Amniotic stem cell (primary cell): ENCODE measurements at places on chromosomes 7 and 10.

- DNase-seq, result no peak
Measured at GRCh38 chr7:55484241-55484640, 88.1 kb downstream of the VOPP1 start.

DNA sequence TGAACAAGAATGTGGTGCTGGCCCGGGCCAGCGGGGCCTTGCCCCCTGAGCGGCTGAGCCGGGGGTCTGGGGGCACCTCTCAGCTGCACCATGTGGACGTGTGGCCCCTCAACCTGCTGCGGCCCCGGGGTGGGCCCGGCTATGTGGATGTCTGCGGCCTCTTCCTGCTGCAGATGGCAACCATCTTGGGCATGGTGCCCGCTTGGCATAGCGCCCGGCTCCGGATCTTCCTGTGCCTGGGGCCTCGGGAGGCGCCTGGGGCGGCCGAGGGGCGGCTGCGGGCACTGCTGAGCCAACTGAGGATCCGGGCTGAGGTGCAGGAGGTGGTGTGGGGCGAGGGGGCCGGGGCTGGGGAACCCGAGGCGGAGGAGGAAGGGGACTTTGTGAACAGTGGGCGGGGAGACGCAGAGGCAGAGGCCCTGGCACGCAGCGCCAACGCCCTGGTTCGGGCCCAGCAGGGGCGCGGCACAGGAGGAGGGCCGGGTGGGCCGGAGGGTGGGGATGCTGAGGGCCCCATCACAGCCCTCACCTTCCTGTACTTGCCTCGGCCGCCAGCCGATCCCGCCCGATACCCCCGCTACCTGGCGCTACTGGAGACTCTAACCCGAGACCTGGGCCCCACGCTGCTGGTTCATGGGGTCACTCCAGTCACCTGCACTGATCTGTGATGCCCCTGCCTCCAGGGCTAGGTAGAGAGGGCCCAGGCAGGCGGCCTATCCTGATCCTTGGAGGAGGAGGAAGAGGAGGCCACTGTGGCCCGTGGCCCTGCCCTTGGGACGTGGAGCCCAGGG is 1.1 kb upstream of the TRIP6 start:
- no peak for DNase-seq

GRCh38 chr10:5485290-5485689 is 14.1 kb downstream of the CALML5 start:
- DNase-seq, result no peak

- no peak for DNase-seq
Measured at GRCh38 chr7:70660819-70661191, 471.1 kb upstream of the GALNT17 start.

DNA sequence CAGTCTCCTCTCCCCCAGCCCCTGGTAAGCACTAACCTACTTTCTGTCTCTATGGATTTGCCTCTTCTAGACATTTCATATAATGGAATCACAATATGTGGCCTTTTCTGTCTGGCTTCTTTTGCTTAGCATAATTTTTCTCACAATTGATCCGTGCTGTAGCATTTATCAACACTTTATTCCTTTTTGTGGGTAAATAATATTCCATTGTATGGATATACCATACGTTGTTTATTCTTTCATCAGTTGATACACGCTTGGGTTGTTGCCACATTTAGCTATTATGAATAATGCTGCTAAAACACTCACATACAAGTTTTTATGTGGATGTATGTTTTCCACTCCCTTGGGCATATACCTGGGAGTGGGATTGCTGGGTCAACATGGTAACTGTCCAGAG is 25.8 kb downstream of the MCM10 start:
- DNase-seq, result no peak

DNA sequence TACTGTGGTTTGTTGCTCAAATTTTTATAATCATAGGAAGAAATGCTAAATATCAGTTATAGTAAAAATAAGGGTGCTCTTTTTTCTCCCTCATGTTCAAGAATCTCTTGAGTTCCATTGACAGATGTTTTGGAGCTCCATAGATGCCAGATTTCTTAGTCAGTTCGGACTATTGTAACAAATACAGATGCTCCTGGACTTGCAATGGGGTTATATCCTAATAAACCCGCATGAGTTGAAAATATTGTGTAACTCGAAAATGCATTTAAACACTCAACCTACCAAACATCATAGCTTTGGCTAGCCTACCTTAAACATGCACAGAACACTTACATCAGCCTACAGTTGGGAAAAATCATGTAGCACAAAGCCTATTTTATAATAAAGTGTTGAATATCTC is 100.7 kb upstream of the CSTF2T start:
- DNase-seq, result no peak

DNA sequence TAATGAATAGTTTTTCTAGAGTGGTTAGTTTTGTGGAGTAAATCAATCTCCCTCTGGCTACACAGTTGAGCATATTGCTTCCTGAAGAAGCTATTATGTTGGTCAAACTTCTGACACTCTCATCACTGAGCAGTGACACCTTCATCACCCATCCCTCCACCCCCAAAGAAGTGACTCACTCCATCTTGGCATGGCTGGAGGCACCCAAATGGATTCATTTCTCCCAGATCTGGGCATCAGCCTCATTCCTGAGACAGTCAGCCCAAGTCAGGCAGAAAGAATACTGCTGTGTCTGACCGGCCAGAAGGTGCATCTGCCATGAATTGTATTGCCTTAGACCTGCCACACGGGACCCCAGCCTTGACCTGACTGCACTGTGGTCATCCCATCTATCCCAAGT is 117.0 kb upstream of the HABP2 start:
- DNase-seq, result no peak

GRCh38 chr10:51821045-51821444 is 121.7 kb upstream of the CSTF2T start:
- DNase-seq, result no peak

GRCh38 chr10:89466599-89467035 is 52.2 kb downstream of the IFIT5 start:
- no peak for DNase-seq

- DNase-seq, result no peak
Measured at GRCh38 chr10:24229909-24230308, 21.0 kb downstream of the KIAA1217 start.

DNA sequence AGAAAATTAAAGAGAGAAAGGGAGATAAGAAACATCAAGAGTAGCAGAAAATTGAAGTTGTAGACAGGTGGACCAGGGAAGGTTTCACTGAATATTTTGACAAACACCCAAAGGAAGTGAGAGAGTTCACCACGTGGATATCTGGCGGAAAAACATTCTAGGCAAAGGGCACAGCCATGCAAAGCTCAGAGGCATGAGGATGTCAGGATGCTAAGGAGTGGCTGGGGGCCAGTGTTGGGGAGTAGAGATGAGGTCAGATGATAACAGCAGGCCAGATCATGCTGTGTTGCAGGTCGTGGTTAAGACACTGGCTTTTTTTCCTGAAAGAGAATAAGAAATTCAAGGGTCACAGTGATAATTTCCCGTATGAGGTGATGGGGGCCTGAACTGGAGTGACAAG is 181.9 kb downstream of the DGKI start:
- DNase-seq, result no peak
